ENCODE measurements at places on chromosomes 4 and X.

DNA sequence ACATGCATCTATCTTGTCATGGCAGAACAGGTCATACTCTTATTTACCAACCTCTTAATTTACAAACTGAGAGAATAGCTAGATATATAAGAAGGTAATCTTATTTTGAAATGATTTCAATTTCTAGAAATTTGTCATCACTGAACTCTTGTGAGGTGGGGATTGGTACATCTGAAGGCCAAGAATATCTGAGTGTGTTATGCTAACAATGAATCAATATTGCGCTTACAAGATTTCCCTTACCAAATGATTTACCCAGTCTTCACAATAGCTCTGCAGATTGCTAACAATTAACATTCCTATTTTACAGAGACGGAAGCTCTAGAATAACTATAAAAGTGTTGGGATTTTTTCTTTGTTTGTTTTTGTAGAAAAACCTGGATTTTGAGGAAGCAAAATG lies 48.3 kb downstream of the RBPJ start:
- no peak for DNase-seq

DNA sequence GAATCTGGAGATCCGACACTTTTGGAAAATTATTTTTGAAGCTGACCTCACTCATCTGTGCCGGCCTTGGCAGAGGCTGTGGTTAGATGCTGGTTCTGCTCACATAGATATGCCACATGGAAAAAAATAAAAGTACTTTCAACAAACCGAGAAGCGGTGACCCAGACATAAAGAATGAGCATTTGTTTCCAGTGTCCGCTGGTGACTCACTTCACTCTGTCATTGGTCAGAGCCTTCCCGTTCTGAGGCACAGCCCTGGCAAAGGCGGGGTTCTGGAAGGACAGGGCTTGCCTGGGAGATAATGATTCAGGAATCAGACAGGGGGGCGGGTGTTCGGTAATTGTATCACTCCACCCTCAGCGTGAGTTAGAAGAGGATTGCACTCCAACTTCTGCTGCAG lies 172.4 kb upstream of the MXRA5 start:
- no peak for DNase-seq

DNA sequence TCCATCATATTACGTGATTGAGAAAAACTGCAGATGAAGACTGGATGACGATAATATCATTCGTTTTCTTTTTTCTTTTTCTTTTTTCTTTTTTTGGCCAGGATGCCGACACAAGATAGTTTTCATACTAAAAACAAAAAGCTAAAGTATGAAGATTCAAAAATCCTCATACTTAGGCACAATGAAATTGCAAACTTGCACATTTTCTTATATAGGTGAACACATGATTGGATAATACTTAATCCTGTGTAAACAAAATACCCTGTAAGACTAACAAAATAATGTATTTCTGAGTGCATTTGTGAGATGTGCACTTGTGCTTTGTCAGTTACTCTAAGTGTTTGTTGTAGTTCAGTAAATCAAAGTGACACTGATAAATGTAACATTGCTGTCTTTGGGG lies 568.9 kb downstream of the ANKRD50 start:
- no peak for DNase-seq

GRCh38 chr4:20422398-20422797 lies 170.7 kb downstream of the SLIT2 start:
- peak; percentile 1 for DNase-seq

DNA sequence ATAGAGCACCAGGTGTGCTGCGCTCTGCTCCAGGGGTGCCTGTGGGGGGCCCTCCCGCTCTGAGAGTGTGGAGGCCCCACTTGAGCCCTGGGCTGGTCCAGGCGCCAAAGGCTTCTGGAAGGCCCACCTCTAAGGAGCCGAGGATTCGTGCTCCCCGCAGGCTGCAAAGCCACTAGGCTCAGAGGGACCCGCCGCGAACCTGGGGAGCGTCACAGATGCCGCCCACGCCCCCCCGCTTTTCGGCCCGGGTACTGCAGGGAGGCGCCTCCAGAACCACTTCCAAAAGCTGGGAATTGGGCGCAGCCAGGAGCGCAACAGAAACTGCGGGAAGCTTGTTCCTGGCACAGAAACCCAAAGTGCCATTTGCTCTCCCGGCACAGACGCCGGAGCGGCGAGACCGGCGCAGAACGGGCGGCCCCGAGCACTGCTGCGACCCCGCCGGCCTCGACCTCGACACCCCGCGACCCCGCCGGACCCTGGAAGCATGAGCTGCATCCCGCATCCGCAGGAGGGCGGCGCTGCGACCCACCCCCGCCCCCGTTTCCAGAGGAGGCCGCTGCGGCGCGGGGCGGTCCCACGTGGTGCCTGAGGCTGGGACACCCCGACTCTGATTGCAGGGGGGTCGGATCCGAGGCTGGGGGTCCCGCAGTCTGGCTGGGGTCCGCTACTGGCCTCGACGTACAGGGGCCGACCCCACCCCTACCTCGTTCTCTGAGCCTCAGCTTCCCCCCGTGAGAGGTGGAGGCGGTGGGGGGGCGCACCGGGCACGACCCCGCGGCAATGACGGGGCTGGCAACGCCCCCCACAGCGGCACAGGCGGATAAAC lies 30.8 kb downstream of the CPLX1 start:
- DNase-seq = no peak

- DNase-seq = no peak
Measured at GRCh38 chrX:108735679-108736508, 469 bp downstream of the IRS4 start.

GRCh38 chr4:108742451-108743420 lies 20.1 kb downstream of the ETNPPL start:
- DNase-seq = no peak

DNA sequence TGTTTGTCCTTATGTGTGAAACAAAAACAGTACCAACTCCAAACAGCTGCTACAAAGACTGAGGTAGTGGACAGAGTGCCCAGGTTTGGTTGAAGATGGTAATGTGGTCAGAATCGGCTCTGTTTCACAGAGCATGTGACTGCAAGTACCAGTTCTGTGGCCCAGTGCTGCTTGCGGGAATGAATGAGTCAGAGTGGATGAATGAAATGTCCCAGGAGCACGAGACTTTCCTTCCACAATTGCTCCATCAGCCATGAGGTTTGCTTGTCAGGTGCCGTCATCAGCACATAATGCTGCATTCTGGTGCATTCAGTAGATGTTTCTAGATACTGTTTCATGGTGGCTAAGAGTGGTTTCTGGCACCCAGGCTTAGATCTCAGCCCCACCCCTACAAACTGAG lies 84.2 kb downstream of the GPR143 start:
- no peak for DNase-seq

- DNase-seq = no peak
Measured at GRCh38 chrX:2756548-2756947, 4.7 kb downstream of the XG start.

DNA sequence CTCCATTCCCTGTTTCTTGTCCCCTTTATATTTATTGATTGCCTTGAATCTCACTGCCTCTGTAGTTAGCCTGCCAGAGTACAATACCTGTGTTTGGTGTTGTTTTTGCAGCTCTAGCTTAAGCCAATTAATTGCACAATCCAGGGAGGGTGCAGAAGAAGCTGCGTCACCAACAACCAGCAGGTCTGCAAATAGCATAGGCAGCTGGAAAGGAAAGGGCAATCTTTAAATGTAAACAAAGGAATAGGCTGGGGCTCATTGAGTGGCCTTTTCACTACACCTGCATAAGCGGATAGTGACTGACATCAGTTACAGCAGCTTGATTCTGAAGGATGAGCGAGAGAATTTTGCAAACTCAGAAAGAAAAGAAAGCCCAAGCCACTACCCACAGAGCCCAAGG lies 106.8 kb upstream of the RAI2 start:
- DNase-seq = no peak

DNA sequence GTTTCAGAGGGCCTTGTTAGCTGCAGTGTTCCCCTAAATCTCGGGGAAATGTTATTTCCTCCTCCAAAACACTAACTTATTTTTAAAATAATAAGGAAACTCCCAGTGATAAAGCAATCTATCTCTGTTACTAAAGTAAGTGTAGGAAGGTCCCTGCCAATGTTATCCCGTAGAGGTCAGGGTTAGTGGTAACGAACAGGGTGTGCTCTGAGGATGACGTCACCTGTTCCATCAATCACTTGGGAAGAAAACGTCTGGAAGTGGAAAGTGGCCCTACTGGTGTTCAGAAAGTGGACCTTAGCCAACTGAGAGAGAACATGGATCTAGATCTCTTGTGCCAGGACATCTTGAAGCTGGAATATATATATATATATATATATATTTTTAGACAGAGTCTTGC lies 249.5 kb downstream of the BCOR start:
- no peak for DNase-seq

DNA sequence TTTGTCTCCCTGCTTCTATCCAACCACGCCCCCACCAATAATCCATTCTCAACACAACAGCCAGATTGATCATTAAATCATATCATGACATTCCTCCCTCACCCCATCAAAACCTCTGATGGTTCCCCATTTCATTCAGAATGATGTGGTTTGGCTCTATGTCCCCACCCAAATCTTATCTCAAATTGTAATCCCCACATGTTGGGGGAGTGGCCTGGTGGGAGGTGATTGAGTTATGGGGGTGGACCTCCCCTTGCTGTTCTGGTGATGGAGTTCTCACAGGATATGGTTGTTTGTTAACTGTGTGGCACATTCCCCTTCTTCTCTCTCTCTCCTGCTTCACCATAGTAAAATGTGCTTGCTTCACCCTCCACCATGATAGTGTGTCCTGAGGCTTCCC lies 23.3 kb downstream of the TRMT2B start:
- no peak for DNase-seq

- DNase-seq = no peak
Measured at GRCh38 chrX:153411988-153412574, 809 bp downstream of the ZFP92 start.

GRCh38 chr4:113467581-113467980 lies 294.0 kb downstream of the CAMK2D start:
- no peak for DNase-seq

DNA sequence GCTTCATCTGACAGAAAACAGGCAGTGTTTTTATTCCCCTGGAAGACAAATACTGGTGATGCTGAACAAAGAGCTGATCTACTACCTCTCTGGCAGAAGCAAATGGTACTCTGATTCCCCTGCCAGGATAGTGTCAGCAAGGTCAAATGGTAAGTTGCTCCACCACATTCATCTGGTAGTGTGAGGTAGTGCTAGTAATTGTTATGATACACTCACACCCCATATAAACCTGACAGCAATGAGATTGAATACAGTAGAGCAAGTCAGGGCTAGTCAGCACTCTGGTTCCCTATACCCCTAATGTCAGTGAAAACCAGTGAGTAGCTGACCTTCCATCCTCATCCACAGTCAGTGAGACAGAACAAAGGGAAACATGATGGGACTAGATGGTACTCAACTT lies 3.4 kb upstream of the SPIN4 start:
- no peak for DNase-seq

DNA sequence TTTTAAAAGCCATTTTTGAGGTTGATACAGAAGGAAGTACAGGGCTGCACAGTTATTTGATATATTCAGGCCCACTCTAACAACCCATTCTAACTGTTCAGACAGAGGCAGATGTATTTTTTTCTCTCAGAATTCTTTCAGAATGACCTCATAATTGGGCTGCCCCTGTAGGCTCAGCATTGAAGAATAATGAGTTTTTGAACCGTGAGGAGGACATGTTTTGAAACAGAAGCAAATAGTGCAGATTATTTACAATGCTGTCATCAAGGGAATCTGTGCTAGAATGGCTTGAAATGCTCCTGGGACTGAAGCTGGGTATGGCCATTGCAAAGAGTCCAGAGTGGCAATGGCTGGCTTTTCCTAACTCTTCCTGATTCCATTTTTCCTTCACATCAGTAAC lies 158.1 kb downstream of the SOX3 start:
- DNase-seq = no peak

DNA sequence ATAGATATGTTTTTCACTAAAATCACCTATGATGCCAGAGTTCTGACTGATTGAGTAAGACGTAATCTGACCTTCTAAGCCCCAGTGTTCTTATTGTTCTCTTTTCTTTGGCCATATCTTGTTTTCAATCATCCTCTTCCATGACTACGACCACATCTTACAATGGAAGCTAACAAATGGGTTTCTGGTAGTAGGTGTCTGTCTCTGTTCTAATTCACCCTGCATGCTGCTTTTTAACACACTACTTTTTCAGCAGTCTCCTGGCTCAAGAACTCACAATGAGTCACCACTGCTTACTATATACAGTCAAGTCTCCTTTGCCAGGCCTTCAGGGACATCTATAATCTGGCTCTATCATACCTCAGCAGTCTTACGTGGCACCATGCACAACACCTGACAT lies 146.1 kb downstream of the NEXMIF start:
- DNase-seq = no peak

GRCh38 chr4:122824616-122825015 lies 2.0 kb upstream of the FGF2 start:
- DNase-seq = no peak

DNA sequence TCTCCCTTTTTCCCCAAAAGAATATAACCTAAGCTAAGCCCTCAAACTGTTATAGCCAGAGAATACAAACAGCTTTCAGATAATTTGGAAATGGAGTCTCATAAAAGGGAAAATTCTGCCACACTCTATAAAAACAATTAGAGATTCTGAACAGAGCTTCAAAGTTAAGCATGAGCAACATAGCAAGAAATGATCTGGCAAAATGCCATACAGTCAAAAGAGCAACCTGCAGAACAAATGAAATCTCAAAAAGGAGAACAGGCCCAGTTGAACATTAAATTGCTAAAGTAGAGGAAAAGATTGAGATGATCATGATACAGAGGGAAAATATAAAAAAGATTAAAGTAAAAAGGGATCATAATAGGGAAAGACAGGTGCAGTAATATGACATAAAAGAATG lies 250.5 kb downstream of the TLL1 start:
- DNase-seq = no peak
